ENCODE measurements at places on chromosomes 13 and 19.
A peak's percentile ranks its signal among the peaks of the same experiment; 100 is the strongest.

GRCh38 chr19:5690955-5691821 lies 1.1 kb downstream of the RPL36 start:
- DNase-seq = peak; percentile 89

- DNase-seq = peak; percentile 82
Observed at GRCh38 chr19:39506944-39507714, 7.8 kb upstream of the SELENOV start.

DNA sequence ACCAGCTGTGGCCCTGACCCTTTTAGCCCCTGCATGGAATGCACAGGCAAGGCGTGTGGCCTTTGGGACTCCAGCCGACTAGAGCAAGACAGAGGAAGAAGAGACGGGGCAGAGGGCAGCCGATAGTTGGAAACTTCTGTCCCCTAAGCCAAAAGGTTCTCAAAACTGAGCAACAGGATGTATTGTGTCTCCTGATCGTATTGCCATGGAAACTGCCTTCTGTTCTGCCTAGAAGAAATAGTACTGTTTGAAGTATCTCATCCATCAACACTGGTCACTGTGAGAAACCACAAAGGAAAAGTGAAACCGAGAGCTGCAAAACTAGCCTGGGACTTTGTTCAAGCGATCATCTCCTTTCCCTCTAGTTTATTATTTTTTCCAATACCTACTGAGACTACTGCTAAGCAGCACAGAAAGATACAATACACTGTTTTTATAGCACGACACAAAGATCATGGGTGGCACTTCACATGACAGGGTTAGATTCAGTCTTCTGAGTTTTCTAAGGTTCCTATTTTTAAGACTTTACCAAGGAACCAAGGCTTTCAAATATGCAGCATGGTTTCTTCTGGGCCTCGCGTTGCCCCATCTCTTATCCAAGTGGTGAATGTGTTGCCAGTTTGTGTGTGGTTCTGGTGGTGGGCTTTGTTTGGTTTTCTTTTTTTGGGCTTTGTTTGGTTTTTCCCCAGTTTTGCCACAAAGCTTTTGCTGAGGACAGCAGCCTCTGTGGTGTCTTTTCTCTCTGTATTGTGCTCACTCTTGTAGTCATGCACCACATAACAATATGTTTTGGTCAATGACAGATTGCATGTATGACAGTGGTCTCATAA lies 49.3 kb upstream of the GPR183 start:
- peak; percentile 86 for DNase-seq

DNA sequence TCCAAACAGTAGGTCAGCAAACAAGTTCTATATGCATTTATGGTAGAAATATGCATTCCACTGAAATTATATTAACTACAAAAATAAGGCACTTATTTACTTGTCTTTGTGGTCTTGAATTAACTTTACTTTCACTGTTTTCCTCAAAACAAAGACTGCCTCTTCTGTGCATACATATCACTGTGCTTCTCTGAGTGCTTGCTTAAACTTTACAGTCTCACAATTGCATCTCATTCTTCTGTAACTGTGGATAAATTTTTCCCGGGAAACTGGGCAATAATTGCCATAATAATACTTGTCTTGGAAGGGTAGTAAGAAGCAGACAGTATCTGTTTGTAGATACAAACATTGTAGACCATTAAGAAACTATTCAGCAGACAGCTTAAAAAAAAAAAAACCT lies 38.4 kb downstream of the EFNB2 start:
- no peak for DNase-seq

DNA sequence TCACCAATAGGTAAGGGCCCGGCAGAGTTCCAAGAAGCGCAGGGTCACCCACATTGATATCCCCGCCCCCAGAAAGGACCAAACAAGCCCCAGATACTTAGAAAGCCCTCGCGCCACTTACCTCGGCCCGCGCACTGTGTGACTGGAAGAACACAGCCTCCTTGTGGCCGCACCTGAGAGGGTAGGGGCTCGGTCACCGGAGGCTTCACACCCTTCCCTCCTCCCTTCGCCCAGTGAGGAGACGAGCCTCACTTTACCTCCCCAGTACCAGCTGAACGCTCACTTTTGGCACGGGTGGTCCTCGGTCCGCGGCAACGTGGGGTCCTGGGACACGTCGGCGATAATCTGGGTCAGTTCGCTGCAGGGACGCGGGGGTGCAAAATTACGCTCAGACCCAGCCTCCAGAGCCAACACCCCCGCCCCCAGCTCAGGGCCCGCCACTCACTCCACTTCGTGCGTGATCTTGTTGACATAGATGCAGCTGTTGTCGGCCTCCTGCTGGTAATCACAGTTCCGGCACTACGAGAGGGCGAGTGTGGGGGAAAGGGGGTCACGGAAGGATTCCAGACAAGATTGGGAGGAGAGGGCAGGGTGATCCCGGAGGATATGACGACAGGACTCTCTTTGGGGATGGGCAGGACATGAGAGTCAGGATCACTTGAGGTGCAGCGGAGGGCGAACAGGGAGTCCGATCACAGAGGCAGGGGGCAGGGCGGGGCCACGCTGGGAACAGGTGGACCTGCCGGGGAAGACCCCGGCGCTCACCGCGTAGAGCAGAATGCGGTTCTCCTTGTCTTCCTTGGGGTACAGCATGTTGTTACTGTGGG lies 568 bp downstream of the POLR2I start:
- DNase-seq = peak; percentile 84

DNA sequence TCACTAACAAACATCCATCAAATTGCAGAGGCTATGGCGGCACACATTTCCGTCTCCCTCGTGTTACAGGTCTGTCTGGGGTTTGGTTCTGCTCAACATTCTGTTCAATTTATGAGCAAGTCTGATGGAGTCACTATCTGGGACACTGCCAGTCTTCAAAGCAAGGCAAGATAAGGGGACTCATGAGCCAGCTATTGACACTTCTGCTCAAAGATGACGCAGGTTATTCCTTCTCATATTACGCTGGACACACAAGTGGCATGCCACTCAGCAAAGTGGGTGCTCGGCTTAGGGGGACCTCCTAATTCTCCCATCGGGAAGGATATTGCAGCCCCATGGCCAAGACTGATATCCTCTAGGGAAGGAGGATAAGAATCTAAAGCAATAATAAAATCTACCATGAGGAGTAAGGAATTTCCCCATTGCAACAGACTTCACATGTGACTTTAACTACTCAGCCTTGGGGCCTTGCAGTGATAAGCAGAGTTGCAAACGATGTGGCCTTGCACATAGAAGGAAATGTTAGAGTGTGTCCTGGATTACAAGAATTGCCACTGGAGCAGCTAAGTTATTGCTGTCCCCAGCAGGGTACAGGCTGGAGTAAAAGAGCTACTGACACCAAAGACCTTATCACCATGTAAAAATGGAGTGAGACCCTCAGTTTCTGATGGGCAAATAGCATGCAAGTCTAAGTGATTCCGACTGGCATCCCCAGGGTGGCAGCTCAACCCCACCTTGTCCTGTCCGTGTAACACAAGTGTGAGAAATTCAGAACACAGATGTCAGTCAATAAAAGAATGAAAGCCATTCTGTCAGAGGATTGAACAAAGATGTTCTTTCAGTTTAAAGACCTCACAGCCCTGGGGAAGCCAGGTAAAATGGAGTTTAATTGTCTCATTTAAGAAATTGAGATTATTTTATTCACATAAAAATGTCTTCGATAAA lies 306.1 kb downstream of the IRS2 start:
- DNase-seq = no peak

GRCh38 chr13:27821566-27821965 lies 29.3 kb downstream of the GSX1 start:
- DNase-seq = no peak

DNA sequence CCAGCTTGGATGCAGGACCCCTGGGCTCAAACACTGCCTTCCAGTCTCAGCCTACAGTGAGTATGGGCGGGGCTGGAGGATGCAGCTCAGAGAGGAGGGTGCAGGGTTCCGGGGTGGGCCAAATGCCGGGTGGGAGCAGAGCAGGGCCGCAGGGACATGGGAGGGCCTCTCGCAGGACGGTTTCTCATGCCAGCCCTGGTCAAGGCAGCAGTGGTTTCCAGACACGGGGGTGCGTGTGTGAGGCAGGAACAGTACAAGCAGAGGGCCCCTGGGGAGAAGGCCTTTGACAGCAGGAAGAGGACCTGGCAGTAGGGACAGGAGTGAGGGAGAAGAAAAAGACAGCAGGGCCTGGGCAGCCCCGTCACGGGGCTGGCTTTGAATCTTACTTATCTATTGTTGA lies 34.1 kb downstream of the CRTC1 start:
- DNase-seq = no peak

- no peak for DNase-seq
Observed at GRCh38 chr13:38667526-38668109, 19.3 kb upstream of the FREM2 start.

DNA sequence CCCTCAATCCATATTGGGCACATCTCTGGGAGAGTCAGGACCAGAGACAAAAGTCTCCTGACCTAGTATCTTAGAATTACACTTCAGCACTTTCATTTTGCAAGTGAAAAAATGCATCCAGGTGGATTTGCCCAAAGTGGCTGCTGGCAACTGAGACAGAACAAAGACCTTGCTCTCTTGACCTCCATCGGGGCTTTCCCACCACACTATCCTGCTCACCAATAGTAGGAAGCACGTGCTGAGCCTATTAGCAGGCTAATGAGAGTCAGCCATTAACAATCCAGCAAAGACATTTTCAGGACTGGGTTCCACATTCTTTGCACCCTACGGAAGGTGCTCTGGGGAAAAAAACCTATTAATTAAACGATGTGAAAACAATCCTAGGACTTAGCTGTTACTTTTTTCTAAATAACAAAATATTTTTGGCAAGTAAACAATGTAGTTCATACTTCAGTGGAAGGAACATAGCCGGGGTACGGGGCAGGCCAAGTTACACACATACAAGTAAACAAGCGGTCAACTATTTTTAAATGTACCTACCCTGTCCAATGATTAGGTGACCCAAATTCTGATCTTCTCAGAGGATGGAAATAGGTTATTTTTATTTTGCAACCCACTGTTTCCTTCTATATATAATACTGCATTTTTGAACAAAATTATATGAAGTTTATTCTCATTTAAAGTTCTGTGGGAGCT lies 78.6 kb downstream of the CDADC1 start:
- no peak for DNase-seq

DNA sequence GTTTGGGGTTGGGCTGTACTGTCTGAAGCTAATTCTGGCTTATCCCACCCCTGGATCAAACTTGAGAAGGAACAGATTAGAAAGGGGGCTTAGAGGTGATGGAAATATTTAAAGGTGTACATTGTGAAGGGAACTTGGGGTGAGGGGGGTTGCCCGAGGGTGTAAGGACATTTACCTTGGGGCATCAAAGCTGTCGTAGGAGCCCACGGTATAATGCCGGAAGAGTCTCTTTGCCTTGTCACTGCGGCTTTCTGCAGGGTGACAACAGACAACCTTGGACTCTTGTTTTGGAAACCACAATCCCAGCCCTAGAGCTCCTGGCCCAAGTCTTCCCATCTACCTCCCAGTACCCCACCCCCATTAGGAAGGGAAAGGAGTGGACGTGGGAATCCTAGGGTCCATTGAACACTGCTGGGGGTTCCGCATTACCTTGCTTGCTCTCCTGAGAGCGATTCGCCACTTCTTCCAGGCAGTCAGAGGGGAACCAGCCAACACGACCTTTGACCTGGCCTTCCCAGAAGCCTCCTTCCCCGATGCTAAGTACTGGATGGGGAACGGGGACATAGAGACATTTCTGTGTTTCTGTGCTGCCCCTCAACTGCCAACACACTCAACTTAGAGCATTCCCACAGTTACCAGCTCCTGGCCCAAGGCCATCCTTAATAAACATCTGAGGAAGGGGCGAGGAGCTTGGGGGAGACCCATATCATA lies 22.0 kb downstream of the SHANK1 start:
- no peak for DNase-seq

DNA sequence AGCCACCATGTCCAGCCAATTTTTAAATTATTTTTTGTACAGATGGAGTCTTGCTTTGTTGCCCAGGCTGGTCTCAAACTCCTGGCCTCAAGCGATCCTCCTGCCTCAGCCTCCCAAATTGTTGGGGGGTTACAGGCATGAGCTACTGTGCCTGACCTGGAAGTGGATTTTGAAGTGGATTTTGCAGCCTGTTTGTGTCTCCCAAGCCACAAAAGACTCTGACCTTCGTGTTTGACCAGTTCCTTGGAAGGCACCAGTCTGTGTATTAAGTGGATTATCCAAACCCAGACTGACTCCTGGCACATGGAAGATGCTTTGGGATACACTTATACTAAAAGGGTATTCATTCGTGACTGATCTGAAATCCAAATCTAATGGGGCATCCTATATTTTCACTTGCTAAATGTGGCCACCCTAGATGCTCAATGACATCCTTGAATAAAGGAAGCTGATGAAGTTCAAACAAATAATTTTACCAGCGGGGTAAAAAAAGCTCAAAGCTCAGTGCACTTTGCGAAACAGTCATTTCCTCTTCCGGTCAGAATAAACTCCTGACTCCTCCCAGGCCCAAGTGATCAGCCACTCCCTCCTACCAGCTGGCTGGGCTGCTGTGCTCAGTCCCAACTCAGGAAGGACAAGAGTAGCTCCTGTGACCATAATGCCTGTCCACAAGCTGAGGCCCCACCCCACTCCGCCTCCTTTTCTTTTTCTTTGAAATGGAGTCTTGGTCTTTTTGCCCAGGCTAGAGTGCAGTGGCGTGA lies 32.6 kb upstream of the GATAD2A start:
- peak; percentile 90 for DNase-seq

DNA sequence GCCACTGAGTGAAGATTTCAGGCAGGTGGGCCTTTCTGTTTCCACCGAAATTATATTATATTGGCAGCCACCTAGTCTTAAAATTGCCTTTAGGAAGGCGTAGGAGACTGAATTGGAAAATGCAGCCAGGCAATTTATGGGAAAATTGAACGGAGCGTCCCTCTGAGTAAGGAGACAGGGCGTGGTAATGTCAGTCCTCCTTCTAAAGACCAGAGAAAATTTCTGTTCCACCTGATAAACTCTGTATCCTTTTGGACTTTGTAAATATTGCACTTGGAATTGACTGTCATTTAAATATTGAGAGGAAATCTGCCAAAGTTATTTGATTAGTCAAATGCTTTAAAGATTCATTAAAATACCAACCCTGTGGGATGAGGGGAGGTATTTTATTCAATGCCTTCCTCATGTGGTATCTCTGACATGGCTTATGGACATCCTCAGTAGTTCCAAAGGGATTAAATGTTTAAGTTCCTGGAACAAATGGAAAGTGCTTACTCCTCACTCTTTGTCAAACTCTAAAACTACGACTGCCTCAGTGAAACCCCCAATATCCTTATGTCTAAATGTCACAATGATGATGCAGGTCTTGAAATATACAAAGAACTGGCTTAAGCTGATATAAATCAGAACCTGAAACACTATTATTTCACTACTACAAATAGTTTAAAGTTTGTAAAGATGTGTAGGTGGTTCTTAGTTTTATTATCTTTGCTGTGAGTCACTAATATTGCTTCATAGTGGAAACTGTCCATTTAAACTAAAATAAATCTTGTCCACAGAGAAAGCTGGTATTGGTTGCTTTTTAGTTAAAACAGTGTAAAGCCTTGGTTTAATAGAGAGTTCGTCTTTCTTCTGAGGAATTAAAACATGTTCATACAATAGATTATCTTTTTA lies 203.2 kb downstream of the FGF14 start:
- DNase-seq = no peak

- peak; percentile 81 for DNase-seq
Observed at GRCh38 chr13:111469916-111470506, 149.6 kb downstream of the TEX29 start.

Data from spleen (tissue), 13 donors.